ENCODE measurements at places on chromosomes 7 and 10.

DNA sequence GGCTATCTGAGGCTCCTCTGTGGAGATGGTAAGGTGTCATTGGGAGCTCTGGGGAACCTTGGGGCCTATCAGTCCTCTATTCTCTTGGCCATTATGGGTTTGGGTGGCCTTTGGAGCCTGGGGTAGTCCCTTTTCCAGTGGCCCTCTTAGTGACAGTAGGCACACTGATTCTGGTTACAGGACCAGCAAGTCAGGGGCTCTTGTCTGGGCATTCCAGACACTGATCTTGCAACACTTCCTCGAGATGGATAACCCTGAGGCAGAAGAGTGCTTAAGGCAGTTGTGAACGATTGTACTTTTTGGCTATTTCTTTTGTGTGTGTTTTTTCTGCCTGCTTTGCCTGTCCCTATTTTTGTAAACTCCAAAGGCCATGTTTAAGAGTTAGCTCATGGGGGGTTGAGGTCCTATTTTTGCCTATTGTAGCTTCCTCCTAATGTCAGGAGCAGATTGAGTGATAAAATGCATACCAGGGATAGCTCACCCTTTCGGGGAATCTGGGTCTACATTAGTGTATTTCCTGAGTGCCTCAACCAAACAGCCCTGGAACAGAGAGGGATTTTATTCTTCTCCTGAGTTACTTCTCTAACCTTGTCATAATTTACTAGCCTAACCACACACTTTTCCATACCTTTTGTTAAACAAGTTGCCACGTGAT, 61.2 kb downstream of the PRKAR2B start:
- no peak for DNase-seq

DNA sequence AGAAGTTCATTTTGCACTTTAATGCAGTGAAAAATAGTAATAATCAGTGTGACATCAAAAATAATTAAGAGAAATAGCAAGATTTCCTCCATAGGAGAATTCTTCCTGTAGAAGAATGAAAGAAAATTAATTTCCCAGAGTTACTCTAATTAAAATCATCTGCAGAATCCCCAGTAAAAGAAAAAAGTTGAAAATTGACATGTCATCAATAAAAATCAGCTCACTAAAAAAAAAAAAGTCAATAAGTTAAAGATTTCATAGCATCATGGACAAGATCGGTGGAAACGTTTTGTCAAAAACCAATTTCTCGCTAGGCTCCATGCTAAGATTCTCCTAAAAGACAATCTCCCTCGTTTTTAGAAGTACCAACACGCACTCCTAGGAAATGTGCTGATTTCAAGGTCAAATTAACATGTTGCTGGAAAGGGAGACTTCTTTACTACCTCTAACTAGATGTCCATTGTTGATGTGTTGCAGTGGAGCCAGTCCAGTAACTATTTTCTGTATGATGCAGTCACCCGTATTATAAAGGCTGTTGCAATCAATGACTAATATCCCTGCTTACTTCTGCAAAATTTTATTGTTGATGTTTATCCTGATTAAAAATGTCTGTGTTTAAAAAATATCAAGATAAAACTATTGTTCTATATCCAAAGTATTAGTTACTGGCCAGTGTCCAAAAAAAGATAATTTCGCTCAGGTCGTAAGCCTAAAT, 591.9 kb upstream of the MGMT start:
- DNase-seq, result no peak

DNA sequence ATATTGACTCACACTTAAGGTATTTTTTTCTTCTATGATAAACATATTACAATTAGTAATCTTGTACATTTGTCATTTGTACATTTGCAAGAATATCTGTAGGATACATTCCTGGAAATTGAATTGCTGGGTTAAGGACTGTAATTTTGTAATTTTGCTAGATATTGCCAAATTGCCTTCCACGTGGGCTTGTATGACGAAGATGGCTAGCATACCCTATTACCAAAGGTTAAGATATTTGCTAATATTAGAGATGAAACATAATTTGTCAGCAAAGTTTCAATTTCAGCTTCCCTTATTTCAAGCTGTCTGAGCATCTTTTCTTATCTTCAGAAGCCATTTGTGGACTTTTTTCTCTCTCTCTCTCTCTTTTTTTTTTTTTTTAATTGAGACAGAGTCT, 1.0 kb upstream of the LYZL2 start:
- DNase-seq, result no peak

DNA sequence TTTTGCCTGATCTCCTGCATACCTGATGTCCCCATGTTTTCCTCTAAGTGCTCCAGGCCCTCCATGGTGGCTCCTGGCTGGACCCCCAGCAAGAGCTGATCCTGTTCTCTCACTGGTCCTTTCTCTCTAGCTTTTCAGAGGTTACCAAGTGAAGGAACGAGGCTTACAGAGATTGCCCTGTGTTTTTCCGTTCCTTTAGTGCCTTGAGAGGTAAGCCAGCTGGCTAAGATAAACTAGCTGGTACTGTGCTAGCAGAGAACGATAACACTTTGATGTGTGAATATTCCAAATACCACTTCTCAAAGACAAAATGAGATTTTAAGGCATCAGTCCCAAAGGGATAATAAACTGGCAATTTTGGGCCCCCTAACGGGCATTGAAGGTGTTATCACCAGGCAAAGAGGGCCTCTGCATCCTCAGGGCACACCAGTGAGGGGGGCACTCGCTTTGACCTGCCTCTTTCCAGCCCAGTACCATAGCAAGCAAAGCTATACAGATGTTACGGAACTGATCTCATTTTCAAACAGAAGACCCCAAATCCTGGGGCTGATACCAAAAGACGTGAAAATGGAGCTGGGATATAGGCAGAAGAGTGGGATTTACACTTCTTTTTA, 8.4 kb upstream of the CCNY start:
- DNase-seq, result no peak

DNA sequence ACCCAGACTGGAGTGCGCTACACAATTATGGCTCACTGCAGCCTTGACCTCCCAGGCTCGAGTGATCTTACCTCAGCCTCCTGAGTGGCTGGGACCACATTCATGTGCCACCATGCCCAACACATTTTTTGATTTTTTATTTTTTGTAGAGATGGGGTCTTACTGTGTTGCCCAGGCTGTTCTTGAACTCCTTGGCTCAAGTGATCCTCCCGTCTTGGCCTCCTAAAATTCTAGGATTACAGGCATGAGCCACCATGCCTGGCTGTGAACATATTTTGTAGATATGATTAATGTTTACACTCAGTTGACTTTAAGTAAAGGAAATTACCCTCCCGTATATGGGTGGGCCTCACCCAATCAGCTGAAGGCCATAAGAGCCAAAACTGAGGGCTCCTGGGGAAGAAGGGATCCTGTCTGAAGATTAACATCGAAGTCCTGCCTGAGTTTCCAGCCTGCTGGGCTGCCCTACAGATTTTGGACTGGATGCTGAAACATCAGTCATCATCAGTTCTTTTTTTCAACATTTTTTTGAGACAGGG, 127.1 kb downstream of the ACTR3B start:
- DNase-seq, result no peak

DNA sequence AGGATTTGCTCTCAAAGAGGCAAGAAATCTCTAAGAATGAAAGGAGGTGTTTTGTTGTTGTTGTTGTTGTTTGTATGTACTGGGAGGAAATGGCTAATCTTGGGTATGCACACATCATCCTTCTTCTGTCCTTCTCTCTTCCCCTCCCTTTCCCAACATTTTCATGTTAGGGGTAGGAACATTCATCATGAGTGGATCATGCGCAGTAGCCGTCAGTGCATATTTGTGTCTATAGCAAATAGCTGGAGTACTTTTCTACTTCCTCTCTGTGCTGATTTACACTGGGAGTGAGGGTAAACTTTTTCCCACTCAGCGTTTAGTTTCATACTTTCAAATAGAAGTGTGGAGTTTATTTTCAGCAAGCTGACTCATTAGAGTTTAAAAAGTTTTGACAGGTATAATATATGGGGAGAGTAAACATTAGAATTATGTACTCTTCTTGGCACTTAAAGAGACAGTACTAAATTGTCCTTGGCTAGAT, 80.5 kb upstream of the PRKG1 start:
- no peak for DNase-seq

GRCh38 chr7:98284335-98285036, 3.0 kb downstream of the BRI3 start:
- no peak for DNase-seq

GRCh38 chr7:77867537-77867865, 68.9 kb downstream of the PHTF2 start:
- DNase-seq, result no peak

DNA sequence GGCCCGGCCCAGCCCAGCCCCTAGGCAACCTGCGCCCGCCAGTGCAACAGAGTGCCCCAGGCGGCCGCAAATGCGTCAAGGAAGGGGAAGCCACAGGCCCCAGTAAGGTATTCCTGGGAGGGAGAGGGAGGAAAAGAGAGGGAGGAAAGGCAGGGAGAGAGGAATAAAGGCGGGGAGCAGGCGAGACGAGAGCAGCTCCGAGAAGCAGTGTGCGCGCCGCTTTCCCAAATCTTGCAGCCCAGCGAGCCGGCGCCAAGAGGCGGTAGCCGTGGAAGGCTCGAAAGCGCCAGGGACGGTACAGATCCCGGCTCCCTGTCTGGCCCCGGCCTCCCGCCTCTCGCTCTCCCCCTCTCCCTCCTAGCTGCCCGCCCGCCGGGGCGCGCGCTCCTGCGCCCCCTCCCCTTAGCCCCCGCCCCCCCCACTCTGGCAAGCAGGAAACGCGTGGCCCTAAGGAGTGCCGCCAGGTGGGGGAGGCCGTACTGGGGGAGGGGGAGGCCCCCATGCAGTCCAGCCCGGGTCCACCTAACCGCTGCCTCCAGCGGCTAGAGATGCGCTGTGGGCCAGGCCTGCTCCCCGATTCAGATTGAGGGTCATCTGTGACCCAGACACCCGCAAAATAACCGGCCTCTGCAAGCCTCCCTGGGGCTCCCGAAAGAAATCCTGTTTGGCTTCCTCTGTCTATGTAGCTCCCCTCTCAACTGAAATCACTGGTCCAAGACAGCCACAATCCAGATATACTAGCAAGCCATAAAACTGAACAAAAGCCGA, 4.3 kb downstream of the HOXA10 start:
- peak; percentile 82 for DNase-seq

GRCh38 chr10:33178026-33178755, 156.3 kb downstream of the NRP1 start:
- DNase-seq, result no peak

DNA sequence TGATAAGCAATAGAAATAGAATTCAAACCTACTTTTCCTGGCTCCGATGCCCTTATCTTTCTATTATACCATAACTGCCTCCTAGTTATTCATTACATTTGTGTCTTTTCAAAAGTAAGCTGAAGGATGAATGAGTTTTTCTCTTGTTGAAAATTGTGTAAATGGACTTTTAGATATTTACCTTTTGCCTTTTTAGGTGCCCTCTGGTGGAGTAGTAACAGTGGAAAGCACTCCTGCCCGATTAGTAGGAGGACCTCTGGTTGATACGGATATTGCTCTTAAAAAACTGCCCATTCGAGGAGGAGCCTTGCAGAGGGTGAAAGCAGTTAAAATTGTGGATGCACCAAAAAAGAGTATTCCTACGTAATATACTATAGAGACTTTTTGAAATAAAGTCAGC, 11.2 kb downstream of the FAM237B start:
- DNase-seq, result no peak

GRCh38 chr7:22610263-22610662, 110.3 kb upstream of the STEAP1B start:
- DNase-seq, result no peak

- no peak for DNase-seq
Measured at GRCh38 chr10:1608851-1609647, 128.3 kb downstream of the ADARB2 start.

DNA sequence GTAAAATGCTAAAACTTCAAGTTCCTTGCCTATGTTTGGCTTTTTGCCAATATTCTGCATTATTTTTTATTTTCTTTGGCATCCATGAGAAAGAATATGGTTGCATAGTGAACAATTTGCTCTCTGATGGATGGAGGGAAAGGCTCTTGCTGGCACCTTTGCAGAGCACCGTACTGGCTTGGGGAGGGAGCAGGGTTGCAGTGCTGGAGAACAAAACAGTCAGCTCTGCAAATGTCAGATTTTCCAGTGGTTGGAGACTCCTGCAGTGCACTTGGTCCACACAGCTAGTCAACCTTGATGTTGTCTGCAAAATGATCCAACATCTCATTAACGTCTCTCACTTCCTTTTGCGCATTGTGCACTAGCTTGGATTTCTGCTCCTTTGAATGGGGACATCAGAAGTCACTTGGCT, 100.8 kb downstream of the ANLN start:
- DNase-seq, result no peak

GRCh38 chr10:78749898-78750297, 318.9 kb upstream of the ZMIZ1 start:
- no peak for DNase-seq

GRCh38 chr10:122531261-122531660, 29.3 kb upstream of the DMBT1 start:
- no peak for DNase-seq

- DNase-seq, result no peak
Measured at GRCh38 chr10:64379898-64380297, 858.7 kb downstream of the REEP3 start.

DNA sequence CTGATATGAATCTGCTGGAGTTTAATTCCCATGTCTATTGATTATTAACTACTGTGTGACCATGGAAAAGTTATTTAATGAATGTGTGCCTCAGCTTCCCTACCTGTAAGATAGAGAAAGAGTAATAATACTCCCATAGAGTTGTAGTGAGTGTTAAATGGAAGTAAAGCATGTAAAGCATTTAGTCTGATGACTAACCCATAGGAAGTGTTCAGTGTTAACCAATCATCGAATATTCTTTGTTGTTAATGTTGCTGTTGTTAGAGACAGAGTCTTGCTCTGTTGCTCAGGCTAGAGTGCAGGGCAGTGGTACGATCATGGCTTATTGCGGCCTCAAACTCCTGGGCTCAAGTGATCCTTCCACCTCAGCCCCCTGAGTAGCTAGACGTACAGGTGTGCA, 36.2 kb upstream of the CCDC6 start:
- no peak for DNase-seq

DNA sequence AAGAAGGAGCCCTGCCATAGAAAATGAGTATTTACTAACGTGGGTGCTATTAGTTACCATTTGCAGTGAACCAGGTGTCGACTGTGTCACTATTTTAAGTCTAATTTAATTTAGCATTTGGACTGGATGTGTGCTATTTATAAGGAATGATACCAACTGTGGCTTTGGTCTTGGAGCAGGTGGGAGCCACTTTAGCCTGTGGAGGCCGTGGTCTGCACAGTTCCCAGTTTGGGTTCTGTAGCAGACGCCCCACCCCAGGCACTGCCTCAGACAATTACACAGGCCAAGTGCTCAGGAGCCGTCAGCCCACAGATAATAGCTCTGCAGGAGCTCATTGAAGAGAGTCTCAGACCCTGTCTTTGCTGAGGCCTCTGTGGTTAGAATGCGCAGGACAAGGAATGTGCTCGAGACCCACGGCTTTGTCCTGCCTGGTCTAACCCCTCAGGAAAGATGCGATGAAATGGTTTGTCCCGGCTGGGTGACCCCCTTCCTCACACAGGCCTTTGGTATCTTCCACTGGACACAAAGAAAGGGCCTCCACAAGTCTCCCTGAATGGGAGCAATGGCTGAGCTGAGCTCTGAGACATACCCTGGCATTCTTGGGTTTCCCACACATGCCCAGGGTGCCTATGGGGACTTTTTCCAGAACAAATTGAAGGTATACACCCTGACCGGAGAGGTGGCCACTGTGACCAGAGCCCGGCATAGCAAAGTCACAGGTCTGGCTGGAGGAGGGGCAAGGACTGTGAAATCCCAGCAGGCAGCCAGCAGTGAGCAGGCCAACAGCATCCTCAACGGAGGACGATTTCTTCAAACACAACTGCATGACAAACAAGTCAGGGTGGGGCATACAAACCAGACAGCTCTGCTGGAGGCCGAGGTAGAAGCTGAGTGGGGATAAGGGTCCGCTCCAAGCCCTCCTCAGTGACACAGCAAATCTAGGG, 251.2 kb downstream of the ARHGAP12 start:
- DNase-seq, result peak; percentile 15

- DNase-seq, result no peak
Measured at GRCh38 chr10:96252730-96253129, 18.6 kb downstream of the BLNK start.
